CMK (cell line): ENCODE measurements at places on chromosomes 7 and 10.

- no peak for DNase-seq
Measured at GRCh38 chr7:38702002-38702535, 70.9 kb upstream of the AMPH start.

DNA sequence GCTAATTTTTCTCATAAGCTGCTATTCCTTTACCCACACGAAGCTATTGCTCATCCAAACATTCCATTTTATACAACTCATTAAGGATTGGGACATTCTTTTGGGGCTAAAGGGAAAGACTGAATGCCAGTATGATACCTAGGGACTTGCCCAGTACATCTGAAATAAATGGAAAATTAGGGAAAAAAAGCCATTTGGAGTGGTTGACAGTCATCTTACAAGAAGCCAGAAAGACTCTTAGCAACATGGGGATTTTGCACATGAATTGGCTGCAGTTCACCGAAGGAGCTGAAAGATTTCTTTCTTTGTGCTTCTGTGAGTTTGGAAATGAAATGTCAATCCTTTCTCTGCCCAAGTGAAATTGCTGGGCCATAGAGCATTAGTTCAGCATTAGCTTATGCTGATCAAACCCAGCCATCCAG is 43.3 kb upstream of the MTURN start:
- no peak for DNase-seq

GRCh38 chr7:28298870-28299518 is 113.3 kb upstream of the CREB5 start:
- DNase-seq = no peak

- DNase-seq = no peak
Measured at GRCh38 chr10:116270771-116271592, 2.0 kb downstream of the GFRA1 start.

DNA sequence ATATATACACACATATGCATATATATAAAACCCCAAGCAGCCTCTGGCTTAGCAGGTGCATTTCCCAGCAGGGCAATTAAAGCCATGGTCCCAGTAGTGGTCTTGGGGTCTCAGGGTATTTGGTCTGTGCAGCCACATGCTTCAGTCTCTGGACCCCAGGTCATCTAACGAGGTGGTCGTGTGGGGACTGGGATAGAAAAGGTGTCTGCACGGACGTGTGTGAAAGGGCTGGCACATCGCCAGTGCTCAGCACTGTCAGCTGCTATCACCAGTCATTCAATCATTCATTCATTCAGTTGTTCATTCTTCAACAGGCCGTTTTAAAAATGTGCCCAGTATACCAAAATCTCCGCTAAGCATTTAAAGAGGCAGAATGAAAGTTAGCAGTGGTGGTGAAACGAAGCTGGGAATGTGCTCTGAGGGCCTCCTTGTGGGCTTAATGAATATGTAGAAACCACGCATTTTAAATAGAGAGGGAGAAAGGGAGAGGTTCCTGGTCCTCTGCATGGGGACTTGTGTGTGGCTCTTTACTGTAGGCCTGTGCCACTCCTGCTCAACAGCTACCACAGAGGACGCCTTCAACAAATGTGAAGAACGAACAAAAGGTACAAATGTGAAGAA is 170.4 kb downstream of the EGFR start:
- DNase-seq = no peak

- no peak for DNase-seq
Measured at GRCh38 chr7:155223021-155223420, 74.7 kb upstream of the INSIG1 start.

- DNase-seq = no peak
Measured at GRCh38 chr7:121871188-121871587, 1.8 kb upstream of the PTPRZ1 start.

GRCh38 chr10:32005050-32005449 is 51.2 kb downstream of the KIF5B start:
- no peak for DNase-seq

DNA sequence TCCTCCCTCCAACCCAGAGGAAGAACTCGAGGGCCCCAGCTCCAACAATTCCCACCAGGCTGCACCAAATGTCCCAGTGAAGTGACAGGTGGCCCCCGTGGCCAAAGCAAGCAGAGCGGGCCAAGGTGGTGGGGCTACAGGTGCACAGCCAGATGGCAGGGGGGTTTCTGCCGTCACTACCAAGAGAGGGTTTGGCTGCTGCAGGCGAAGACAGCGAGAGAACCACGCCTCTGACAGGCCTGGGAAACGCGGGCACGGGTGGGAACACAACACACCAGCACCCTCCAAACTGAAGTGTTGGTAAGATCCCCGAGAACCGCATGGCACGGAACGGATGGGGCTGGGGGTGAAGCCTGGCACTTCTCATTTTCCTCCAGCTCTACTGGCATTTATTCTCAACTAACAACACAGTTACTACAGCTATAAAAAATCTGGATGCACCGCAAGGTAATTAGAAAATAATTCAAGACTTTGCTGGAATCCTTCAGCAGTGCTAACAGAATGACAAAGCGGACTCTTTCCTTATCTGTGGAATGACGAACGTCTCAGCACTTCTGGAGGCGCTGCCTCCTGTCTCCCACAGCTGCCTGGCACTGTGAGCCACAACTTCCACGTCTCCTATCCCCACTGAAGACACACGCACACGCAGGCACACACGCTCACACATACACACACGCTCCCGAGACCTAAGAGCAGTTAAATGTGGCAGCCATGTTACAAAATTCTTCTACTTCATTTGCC is 167.9 kb downstream of the TCERG1L start:
- DNase-seq = no peak

DNA sequence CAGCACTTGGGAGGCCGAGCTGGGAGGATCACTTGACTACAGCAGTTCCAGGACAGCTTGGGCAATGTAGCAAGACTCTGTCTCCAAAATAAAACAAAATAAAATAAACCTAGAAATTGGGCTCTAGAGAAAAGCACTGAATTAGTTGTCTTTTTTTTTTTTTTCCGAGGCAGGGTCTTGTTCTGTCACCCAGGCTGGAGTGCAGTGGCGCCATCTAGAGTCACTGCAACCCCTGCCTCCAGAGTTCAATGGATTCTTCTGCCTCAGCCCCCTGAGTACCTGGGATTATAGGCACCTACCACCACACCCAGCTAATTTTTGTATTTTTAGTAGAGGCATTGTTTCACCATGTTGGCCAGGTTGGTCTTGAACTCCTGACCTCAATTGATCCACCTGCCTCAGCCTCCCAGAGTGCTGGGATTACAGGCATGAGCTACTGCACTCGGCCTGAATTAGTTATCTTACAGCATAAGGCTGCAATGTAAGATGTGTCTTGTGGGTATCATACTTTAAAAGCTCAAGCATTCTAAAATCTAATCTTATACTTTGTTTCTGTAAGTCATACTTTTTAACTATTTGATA is 12.8 kb downstream of the MEIG1 start:
- DNase-seq = no peak

DNA sequence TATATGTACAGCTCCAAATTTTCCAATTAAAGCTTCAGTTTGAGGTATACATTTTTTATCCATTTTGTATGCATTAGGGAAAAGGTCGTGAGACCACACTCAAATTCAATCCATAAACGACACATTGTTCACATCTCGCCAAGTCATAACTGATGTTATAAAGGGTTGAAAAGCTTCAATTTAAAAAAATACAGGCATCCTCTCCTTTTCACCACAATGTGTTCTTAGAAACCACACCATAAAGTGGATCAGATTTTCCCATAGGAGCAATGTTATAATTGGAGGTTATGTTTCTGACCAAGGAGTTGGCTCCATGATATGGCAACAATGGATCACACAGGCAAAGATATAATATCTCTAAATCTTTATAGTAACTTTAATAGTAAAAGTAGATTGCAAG is 663.6 kb downstream of the PARD3 start:
- DNase-seq = no peak

GRCh38 chr7:111093496-111093895 is 2.6 kb downstream of the LRRN3 start:
- no peak for DNase-seq

DNA sequence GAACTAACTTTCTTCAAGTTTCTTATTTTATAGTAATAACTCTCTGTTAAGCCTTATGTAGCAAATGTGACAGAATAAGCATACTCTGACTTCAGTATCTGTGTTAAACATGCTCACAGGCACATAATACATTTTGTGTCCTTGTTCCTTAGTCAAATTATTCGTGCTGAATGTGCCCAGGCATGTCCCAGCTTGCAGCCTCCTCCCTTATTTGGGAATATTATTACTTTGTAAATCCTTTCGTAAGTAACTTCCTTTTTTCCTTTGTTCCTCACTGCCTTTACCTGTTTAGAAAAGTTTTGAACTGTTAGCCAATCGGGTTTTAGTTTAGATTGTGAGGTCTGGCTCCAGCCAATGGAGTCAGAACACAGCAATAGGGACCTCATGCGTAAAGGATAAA is 46.9 kb downstream of the GALNT11 start:
- no peak for DNase-seq

DNA sequence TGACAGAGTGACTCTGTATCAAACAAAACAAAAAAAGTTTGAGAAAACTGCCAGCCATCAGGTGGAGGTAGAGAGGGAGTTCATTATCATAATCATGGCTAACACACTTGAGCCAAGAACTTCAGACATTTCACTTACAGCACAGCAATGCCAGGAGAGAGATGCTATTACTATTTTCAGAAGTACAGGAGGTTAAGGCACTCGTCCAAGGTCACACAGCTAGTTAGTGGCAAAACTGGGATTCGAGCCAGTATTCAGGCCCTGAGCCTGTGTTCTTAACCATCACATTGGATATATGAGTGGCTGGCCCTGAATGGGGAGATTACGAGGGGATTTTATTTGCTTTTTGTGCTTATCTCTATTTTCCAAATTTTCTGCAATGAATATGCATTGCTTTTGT is 24.8 kb upstream of the UNC5B start:
- DNase-seq = no peak

DNA sequence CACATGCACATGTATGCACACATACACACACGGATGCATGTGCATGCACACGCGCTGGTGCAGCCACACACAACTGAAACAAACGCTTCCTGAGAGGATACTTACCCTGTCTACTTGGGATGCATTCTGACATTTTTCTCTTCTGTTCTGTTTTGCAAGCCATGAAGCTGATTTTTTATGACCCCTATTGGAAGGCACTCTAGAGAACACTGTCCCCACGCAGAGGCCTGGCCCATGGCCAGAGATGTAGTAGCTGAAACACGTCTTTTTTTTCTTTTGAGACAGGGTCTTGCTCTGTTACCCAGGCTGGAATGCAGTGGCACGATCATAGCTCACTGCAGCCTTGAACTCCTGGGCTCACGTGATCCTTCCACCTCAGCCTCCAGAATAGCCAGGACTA is 47.9 kb downstream of the VWA2 start:
- DNase-seq = no peak

DNA sequence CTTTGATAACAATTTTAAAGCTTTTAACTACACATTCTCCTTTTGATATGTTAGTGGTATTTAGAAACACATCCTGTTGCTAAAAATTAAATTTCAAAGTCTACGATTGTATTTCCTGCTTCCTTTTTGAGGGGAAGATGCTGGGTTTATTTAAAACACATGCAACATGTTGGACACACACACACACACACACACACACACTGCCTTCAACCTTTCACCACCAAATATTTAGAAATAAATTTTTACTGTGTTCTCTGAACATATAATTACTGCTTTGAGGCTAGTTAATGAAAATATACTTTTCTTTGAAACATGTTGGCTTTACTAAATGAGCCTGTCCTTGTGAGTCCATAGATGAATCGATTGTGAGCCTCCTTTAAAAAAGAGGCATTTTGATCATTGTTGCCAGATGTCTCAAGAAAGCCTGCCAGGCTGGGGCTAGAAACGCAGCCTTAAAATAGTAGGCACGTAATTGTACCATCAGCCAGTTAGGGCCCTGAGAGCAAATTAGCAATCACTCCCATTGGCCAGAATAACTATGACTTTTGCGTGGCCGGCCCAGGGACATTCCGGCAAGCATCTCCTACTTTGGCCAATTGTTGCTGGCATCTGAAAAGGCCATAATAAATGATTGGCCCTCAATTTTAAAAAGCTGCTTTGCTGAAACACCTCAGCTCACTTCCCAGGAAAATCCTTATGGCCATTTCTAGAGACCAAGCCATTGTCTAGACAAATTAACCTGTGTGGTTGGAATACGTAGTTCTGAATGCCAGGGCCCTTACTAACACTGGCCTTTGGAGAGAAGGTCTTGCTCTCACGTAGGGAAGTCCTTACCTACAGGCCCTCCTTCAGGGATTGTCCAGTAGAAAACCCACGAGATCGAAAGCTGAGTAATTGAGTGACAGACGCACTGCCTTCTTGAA is 9.9 kb upstream of the TEX36 start:
- DNase-seq = no peak

GRCh38 chr10:131617113-131617858 is 283.5 kb upstream of the PPP2R2D start:
- DNase-seq = no peak
